ENCODE measurements at places on chromosomes 6 and 20.

DNA sequence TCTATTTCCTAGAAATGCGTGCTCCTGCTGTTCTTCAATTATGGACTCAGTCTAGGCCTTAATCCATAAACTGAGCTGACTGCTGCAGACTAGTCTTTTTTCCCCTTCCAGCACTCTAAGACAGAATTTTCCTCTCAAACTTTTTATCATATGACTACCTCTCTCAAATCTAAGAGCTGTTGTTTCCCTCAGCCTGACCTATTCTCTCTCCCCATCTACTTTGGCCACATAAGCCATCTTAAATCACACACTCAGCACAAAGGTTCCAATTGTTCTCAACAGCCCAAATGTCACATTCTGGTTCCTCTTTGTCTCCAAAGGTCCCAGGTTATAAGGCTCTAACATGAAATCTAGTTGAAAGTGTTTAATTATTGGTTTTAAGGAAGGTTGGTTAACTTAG is 85.2 kb downstream of the PRSS35 start:
- no peak for DNase-seq

DNA sequence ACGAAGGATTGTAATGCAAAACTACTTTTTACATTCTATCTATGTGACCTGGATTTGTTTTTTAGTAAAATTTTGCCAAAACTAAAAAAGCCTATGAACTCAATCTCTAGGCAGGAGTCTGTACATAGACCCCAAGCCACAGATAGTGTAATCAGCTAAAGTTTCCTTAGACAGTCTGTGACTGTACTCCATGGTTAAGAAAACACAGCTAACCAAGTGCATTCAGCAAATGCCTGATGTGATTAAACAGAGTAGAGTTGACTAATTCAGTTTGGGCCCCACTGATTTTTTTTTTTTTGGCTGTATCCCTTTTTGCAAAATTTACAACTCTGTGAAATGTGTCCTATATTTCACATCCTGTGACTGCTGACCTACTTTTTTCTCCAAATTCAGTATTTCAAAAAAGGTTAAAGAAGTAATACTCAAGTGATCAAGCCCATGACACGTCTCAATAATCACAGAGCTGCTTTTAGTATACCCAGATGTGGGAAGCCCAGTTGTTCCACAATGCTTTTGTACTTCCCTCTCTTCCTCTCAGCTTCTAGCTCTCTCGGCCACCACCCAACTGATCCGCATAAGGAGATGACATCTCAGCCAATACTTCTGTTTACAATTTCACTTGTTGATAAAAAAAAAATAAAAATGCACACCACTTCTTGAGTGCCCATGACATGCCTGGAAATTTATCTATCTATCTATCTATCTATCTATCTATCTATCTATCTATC is 108.8 kb upstream of the TBX18 start:
- DNase-seq, result no peak

GRCh38 chr20:21063276-21063675 is 42.9 kb downstream of the LINC00237 start:
- no peak for DNase-seq

GRCh38 chr20:47272893-47273590 is 83.5 kb downstream of the ZMYND8 start:
- DNase-seq, result peak; percentile 59

DNA sequence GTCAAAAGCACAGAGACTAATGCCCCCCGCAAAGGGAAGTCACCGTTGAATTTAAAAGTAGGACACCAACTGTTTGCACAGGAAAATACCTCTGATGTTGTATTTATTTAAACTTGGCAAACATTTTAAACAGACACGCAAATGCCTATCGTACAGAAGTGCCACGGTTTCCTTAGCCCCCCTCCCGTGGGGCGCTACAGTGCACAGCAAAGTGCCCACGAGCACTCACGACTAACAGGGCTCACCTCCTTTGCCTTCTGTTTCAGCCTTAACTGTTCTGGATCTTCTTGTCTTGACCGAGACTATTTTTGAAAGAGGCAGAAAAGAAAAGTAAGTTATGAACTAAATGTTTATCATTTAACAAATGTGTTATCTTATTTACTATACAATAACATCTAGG is 67.8 kb downstream of the TAF4 start:
- no peak for DNase-seq
